ENCODE measurements at places on chromosomes 5 and 9.

DNA sequence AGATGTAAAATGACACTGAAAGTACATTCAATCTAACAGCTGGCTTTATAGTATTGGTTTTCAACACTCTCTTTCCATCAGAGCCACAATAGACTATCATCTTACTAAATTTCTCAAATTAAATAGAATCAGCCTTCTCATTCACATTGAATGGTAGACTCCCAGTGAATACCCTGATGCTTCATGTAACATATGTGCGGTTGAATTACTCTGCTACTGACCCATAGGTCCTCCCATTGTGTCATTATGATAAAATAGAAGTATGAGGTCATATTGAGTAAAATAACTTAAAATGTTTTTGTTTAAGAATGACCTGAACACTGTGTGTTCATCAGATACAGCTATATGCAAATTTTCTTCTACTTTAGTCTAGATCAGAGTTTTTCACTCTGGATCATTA lies 75.9 kb upstream of the ADAMTSL1 start:
- DNase-seq: no peak

GRCh38 chr9:94980947-94981722 lies 254.6 kb downstream of the AOPEP start:
- DNase-seq: no peak

GRCh38 chr5:158413122-158413680 lies 554.3 kb upstream of the CLINT1 start:
- no peak for DNase-seq

GRCh38 chr9:108224716-108225115 lies 631.1 kb downstream of the ACTL7B start:
- DNase-seq: no peak

GRCh38 chr5:33772380-33772897 lies 119.4 kb downstream of the ADAMTS12 start:
- no peak for DNase-seq

DNA sequence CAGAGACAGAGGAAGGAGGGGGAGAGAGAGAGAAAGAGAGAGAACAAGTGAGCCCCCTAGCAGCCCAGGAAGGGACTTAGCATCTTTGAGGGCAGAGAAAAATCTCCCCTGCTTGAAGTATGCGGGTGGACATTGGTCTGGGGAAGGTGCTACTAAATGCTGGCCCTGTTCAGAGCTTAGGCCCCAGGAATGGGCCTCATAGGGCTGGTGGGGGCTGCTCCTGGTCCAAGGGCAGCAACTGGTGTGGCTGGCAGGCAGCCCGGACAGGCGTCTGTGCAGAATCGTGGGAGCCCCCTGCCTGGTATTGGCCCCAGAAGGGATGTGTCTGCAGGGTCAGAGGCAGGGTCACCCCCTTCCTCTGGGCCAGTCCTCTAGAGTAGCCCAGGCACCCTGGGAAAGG lies 47.8 kb upstream of the SUSD3 start:
- no peak for DNase-seq

GRCh38 chr5:51539232-51539631 lies 156.0 kb downstream of the ISL1 start:
- DNase-seq: no peak

GRCh38 chr9:98154678-98155077 lies 35.7 kb upstream of the TRIM14 start:
- peak; percentile 56 for DNase-seq

- no peak for DNase-seq
Measured at GRCh38 chr5:109192027-109192426, 217.7 kb downstream of the PJA2 start.

DNA sequence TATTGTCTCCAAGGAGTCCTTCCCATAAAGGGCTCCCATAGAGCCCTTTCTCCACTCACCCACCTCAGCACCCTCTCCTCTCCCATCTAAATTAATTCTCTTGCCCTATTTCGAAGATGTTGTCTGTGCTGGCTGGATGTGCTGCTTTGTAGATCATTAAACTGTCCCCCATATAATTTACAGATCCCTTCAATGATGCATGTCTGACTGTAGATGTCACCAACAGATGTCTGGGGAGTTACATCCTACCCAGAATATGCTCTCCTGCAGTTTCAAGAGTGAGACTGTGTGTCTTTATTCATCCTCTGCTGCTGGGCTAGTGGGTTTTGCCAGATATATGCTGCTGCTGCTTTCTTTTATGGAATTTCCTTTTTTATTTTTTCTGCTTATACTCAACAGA lies 351.2 kb downstream of the MLLT3 start:
- no peak for DNase-seq

- DNase-seq: no peak
Measured at GRCh38 chr9:119956111-119956510, 586.9 kb upstream of the BRINP1 start.

DNA sequence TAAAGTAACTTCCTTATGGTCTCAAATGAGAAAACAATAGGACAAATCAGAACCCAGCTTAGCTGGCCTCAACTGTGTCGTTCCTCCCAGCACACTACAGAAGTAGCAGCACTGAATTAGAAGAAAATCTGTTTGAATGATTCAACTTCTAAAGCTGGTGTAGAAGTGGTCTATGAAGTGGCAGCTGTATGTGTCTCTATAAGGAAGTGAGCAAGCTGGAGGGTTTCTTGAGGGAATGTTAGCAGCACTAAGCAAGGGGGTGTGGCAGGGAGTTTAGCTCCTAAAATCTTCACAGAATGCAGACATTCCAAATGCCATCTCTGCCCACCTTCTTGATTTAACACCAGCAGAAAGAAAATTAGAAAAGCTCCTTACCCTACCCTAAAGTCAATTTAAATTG lies 4.1 kb downstream of the KLF9 start:
- DNase-seq: no peak

DNA sequence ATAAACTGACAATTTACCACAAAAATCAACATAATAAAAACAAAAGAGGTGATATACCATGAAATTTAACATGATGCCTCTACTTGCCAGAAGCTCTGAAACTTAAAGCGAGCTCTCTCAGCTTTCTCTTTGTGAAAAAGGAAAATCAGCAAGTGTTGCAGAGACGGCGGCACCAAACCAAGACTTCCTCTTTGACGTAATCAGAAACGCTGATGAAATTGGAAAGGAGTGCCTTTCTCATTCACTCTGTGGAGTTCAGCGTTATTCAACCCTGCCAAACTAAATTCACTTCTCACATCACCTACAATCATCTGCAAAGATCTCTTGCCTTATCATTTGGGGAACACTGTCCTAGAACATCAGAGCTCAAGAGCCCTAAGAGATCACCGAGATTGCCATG lies 32.2 kb downstream of the ANXA6 start:
- no peak for DNase-seq

DNA sequence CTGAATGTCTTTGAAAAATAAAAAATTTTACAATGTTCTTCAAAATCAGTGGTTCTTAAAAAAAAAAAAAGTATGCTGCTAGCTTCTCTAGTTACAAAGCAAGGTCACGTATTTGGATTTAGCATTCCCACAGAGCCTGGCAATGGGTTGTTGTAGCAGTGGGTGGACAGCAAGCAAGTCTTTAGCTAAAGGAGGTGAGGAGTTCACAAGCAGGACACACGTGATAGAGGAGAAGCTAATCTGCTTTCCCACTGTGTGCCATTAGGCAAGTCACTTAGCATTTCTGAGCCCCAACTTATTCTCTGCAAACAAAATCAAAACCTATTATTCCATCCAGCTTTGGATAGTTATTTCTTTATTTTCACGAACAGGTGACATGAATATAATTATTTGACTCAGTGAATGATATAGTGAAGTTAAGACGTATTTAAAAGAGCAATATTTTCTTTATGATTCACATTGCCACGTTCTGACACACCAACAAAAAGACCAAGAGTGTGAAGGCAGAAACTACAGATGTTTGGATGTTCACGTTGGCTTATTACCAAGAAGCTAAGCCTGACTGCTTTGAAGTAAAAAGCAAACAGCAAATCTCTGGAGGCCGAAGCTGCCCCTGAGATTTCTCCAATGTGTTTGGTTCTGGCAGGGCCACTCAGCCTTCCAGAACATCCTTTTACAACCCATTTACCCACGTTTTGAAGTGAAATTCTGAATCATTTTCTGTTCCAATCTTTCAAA lies 612.1 kb upstream of the CDH6 start:
- DNase-seq: peak; percentile 25

GRCh38 chr5:157352756-157353340 lies 86.9 kb downstream of the CYFIP2 start:
- DNase-seq: no peak

DNA sequence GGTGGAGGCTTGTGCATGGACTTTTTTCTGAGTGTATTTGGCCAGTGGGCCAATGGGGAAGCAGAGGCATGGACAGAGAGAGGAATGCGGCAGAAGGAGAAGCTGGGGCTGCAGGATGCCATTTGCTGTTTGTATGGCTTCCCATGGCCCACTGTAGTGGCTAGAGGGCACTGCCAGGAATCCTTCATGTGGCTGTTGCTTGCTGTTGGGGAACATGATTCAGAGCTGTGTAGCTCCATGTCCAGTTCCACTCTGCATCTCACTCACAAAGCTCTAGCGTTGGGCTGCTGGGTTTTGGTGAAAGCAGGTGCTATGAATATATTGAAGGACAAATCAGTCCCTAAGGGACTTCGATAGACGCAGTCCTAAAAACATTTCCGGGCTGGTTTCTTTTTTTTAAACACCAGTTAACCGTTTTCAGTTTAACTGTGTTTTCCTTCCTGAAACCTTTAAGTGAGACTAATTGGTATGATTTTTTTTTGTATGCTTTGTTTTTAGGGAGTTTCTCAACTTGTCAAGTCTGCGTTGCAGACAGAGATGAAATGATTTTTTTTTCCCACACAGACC lies 51.3 kb downstream of the SLC22A5 start:
- no peak for DNase-seq

GRCh38 chr5:146111409-146111808 lies 6.0 kb upstream of the PLAC8L1 start:
- DNase-seq: no peak

- no peak for DNase-seq
Measured at GRCh38 chr9:28832168-28832770, 1259.0 kb upstream of the C9orf72 start.

DNA sequence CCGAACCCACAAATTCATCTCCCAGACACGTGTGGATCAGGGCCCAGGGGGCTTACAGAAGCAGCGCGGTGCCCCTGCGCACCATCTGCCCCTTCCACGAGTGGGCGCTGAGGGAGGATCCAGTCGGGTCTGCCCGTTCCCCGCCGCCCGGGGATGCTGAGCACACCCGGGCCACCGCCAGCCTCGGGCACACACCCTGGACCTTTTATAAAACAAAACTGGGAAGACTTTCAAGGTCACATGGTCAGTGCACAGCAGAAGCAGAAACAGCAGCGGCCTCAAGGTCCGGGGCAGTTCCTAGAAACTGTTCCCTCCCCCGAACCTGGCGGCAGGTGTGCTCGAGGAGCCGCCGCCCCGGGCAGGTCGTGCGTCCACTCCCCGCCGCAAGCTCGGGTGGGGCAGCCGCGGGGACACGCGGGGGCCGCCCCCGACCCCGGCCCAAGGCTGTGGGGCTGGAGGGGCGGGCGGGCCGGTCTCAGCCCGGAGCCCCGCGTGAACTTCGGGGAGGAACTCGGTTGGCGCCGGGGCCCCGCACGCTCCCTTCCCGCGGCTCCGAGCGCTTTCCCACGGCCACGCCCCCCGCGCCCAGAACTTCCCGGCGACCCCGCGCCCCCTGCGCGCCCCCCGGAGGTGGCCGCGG lies 633 bp upstream of the PPP1R26 start:
- DNase-seq: peak; percentile 68

DNA sequence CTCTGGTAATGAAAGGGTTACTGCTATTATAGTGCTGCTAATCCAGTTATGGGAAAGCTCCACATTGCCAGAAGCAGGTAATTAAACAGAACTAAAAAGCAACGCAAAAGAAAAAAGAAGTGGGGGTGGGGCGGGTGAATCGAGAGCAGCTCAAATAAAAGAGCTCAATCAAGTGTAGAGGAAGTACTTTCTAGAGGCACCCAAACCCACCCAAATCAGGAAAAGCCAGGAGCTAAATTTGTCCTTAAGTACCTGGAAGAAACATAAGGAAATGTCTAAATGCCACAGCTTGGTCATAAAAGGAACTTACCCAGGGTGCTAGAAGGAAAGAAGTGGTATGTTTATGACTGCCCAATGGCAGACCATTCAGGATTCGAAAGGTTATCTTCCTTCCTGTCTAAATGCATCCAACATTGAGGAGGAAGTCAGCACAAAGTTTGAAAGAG lies 2.4 kb upstream of the RNF145 start:
- DNase-seq: no peak

GRCh38 chr5:116652196-116652729 lies 77.6 kb upstream of the SEMA6A start:
- DNase-seq: no peak

- DNase-seq: no peak
Measured at GRCh38 chr5:14168793-14169262, 25.7 kb downstream of the TRIO start.

DNA sequence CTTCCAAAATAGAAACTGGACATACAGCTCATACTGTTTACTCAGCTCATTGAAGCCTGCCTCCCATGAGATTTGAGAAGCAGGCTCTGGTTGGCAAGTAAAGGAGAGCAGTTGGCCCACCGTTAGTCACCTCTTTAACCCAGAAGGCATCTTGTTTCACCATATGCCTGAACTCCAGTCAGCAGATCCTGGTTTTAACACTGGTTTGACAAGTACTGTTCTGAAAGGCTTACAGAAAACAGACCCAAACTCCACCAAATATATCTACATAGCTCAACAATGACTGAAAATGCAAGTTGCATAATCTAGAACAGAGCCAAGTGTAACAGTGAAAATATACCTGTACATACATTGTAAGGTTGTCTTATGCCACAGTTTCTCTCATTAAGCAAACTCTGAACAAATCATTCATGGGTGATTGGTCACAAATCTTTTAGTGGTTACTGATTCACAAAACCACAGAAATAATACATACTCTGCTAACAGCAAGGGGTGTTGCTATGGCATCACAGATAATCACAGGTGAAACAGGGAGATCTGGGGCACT lies 198.8 kb downstream of the BNC2 start:
- DNase-seq: no peak

GRCh38 chr9:126158588-126159429 lies 167.8 kb upstream of the MVB12B start:
- no peak for DNase-seq

DNA sequence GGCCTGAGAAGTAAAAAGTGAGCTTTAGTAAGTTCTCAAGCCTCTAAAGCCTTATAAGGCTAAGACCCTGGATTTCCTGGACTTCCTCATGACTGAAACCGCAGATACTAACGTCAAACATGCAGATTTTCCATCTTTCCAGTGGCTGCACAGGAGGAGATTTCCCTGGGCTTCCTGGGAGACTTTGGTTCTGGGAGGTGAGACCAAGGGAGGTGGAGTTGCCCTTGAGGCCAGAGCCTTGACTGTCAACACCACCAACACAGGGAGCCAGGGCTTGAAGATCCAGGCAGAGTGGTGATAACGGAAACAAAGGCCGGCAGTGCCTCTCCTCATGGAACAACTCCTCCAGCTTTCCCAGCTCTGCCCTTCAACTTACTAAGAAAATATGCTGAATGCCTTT lies 144.7 kb upstream of the LRRTM2 start:
- no peak for DNase-seq

Measured in LNCaP clone FGC (cell line).